ENCODE measurements at places on chromosomes 1 and 21.

- DNase-seq: no peak
These were observed 122.5 kb downstream of the TRIM33 start for GRCh38 chr1:114388432-114389003.

DNA sequence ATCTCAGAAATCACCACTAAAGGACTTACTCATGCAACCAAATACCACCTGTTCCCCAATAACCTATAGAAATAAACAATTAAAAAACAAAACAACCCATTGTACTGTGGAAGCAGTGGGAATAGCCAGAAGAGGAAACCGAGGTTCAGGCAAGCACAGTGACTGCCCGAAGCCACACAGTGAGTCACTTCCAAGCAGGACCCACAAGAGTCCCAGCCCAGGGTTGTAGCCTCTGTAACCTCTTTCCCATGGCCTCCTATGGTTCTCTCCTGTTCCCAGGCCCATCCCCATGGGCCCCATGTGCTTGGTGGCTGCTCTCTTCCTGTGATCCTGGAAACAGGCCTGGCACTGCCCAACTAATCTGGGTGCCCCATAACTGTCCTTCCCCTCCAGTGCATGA, 29.0 kb upstream of the HTR1D start:
- no peak for DNase-seq

DNA sequence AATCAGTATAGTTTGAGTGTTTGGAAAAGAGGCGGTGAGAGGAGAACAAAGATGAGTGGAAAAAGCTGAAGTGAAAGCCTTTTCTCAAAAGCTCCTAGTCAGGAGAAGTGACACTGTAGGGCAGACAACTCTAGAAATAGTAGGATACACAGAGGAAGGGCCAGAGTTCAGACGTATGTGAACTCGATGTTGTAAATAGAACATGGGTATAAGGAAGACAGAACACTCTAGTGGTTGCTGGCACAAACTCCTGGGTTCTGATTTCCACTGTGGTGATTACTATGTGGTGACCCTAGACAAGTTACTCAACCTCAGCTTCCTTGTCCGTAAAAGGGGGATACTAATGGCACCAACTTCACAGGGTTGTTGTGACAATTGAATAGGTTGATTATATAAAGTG, 30.2 kb upstream of the MGST3 start:
- DNase-seq: no peak

DNA sequence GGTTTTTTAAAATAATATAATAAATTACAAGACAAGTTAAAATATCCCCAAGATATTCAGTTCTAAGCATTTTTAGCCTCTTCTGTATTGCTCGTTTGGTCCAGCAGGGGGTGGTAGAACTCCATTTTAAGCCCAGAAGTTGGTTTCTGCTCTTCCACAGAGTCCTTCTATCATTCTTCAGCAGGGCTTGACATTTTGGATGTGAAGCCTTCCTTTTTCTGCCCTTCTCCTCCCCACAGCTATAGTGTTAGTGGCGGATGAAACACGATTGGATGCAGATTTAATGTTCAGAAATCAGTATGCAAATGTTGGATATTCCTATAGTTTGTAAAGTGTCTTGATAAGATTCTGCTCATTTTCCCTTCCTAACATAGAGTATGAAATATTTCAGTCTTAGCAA, 1.4 kb downstream of the NCAM2 start:
- DNase-seq: no peak

DNA sequence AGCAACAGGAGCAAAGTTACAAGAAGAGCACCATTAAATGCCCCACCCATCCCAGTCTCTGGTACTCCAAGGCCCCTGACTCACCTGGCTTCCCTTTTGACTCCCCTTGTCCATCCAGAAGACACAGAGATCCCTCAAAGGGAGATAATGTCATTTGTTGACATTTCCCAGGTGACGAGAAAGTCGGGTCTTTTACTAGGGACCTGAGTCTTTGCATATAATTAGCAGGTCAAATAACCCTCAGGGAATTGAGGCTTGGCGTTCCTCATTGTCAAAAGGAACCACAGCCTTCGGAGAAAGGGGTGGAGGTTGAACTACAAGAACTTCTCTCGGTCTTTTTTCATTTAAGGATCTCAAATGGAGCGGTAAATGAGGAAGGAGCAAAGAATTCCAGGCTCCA, 133.2 kb downstream of the PROX1 start:
- no peak for DNase-seq

- DNase-seq: no peak
These were observed 8.4 kb downstream of the YBX1 start for GRCh38 chr1:42690477-42691156.

- no peak for DNase-seq
These were observed 137.4 kb downstream of the CHD1L start for GRCh38 chr1:147379889-147380288.

GRCh38 chr1:109919303-109919702, 8.7 kb downstream of the CSF1 start:
- no peak for DNase-seq

DNA sequence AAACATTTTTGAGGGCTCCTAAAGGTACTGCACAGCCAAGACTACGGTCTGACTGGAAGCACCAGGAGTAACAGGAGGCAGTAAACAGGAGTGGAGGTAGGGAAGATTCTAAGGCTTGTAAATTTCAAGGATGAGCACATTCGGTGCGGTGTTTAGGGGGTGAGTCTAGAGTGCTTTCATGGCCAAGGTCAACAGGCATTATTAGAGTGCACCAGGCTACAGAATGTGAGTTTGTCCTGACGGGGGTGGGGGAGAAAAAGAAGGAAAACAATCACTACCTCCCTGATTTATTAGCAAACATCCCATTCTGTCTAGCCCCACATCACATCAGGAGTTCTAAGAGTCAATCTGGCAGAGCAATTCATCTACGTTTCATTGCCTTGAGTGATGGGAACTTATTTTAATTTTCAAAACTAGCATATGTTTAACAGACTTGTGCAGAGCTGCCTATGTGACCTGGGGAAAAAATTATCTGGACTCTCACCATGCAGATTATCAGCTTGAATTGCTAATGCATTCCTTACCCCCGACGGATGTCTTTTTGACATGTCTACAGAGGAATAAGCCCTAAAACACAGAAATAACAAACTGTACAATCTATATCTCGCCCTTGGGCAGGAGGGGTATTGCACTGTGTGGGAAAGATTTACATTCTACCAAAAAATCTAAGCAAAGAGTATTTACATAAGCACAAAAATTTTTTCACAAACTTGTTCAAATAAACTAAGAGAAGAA, 45.0 kb downstream of the APP start:
- DNase-seq: no peak

GRCh38 chr21:26095131-26095530, 75.4 kb downstream of the APP start:
- DNase-seq: no peak

DNA sequence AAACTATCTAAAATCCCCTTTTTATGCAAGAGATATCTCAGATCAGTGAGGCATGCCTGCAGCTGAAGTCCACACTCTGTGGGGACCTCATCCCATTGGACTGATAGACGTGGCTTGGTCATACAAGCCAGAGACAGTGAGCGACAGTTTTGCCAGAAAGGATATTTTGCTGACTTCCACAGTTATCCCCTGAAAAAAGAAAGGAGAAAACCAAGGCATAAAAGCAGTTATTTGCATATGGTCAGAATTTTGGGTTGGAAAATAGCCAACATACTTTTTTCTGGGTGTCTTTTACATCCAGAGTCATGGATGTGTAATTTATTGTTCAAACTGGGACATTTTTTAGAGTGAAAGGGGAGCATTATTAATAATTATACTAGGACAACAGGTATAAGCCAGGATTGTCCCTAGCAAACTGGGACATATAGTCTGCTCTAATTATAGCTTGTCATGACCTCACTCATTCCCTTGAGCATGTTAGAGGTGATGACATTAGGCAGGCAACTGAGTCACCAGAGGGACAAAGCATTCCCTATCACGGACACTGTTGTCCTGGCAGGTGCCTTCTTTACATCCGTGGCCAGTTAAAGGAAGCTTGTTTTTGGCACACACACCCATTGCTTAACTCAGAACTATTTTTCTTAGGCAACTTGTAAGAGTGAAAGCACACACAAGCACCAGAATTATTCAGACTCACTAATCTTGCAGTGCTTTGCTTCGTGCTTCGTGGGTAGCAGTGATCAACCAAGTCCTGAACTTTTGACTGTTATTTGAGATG, 65.5 kb downstream of the PRRX1 start:
- DNase-seq: no peak

DNA sequence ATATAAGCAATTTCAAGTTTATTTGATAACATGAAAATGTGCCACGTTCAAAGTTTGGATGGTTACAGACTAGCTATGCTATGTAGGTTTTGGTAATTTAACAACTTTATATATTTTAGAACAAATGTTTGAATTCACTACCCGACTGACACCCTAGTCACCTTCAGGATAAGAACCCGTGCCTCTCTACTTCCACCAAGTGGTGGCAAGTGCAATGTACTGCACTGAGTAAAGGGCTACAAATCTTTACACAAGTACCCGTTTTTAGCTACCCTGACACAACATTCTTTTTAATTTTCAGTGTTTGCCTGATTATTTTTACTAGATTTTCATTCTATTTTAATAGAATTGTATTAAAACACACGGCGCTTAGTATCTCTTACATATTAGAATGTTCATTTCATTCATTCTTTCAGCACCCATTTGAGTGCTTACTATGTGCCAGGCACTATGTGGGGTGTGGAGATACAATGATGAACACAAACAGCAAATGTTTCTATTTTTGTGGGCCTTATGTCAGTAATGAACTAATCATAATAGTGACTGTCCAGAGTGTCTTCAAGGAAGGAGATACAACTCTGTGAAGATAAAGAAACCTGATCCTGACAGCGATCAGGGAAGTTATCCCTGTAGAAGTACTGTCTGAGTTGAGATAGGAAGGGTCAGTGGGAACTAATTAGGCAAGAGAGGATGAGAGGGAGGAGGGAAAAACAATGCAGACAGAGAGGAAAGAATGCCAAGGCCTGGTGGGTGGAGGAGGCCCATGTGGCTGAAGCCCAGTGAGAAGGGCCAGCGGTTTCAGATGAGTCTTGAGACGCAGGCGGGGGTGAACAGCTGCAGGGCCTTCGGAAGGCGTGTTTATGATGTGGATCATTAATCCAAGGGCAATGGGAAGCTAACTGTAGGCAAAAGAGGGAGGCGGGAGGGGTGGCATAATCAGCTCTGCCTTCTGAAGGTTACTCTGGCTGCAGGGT, 3.8 kb downstream of the LCA5L start:
- no peak for DNase-seq

- no peak for DNase-seq
These were observed 541.0 kb upstream of the ADGRL4 start for GRCh38 chr1:79547514-79547913.

DNA sequence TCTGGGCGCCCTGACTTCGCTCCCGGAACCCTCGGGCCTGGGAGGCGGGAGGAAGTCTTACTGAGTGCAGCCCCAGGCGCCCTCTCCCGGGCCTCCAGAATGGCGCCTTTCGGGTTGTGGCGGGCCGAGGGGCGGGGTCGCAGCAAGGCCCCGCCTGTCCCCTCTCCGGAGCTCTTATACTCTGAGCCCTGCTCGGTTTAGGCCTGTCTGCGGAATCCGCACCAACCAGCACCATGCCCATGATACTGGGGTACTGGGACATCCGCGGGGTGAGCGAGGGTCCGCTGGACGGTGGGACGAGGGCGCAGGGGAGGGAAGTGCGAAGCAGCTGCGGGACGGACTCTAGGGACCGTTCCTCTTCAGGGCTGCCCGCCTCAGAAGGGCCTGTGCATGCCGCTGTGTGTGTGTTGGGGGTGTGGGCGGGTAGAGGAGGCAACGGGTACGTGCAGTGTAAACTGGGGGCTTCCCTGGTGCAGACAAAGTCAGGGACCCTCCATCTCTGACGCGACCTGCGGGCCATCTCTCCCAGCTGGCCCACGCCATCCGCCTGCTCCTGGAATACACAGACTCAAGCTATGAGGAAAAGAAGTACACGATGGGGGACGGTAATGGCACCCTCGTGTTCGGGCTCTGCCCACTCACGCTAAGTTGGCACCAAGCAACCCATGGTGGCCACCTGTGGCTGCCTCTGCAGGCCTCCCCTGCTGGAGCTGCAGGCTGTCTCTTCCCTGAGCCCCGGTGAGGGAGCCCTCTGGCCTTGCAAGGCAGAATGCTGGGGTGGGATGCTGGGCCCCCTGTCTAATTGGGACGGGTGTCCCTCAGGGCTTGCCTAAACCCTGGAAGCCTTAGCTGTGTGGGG, at the start of gene GSTM1:
Gene GSTM1 (plus strand): TSS at position 177 of the 859 bp plus-strand sequence. CDS start 57 bp downstream, at position 234.
- no peak for DNase-seq

DNA sequence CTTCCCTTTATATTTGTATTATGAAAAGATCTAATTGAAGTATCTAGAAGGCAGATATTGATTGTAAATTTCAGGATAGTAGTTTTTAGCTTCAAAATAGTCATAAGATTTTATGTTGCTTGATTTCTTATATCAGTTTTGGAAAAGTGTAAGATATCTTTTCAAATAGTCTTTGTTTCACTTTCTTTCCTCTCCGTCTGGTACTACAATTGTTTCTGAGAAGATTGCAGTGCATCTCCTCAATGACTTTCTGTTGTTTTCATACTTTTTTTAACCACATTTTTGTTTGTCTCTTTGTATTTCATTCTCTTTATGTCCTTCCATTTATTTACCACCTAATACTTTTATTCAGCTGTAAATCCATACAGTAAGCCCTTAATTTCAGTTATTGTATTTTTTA, 964.6 kb upstream of the B3GALT2 start:
- no peak for DNase-seq

DNA sequence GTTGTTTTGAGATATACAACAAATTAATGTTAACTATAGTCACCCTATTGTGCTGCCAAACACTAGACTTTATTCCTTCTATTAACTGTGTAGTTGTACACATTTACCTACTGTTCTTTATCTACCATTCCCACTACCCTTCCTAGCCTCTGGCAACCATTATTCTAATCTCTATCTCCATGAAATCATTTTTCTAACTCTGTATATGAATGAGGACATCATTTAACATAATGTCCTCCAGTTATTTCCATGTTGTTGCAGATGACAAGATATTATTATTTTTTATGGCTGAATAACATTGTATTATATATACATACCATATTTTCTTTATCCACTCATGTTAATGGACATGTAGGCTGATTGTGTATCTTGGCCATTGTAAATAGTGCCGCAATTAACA, 366.3 kb downstream of the TBX15 start:
- no peak for DNase-seq

DNA sequence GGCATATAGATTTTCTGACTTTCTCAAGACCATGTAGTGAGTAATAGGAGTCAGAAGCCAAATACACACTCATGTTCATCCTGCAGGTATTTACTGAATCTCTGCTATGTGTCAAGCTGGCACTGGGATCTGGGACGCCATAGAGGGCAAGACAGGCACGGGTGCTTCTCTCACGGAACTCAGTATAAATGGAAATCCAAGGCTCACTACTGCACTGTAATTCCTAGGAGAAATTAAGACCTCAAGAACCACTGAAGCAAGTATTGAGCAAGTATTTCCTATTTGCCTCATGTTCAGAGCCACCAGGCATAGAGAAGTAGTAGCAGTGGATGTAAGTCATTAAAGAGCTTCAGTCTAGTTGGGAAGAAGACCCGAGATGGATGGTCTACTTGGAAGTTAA, 38.9 kb downstream of the EIF2D start:
- DNase-seq: no peak

GRCh38 chr21:19908390-19908789, 1089.8 kb upstream of the NCAM2 start:
- no peak for DNase-seq

GRCh38 chr1:156524481-156524869, 23.9 kb upstream of the MEF2D start:
- DNase-seq: no peak

GRCh38 chr1:219973213-219973612, 44.9 kb upstream of the SLC30A10 start:
- no peak for DNase-seq

- DNase-seq: no peak
These were observed 351.9 kb downstream of the FAM72C start for GRCh38 chr1:143619851-143620250.

Measured in pulmonary artery endothelial cell (primary cell).